Activated naive CD8-positive, alpha-beta T cell treated with anti-CD3 and anti-CD28 coated beads, Interleukin-2, amount 10 ng/mL, durations not matched to agents 7 days and 5 days (primary cell): ENCODE measurements at places on chromosomes 6 and 20. TPM values are rescaled to one million over a fixed set of nuclear protein-coding genes. Genes with fewer than 3 reads are reported as not detected.

Gene OLIG3
- not detected for total RNA-seq

Gene TRAPPC3L
- not detected for total RNA-seq

Gene CPXM1
- 0.31 TPM for total RNA-seq

Gene OR2H2
- not detected for total RNA-seq

Gene BANF2
- total RNA-seq = not detected

Gene DUSP15
- total RNA-seq = not detected

Gene PHACTR1
- 0.79 TPM for total RNA-seq

GRCh38 chr20:6651016-6651415 is 116.5 kb upstream of the BMP2 start:
- H3K4me3 ChIP-seq = no peak overlapping the region
- no peaks in the 10 kb centered on the region for H3K36me3 ChIP-seq
- no peak for DNase-seq
- H3K27ac ChIP-seq = no peak overlapping the region
- H3K27me3 ChIP-seq = no peaks in the 10 kb centered on the region
- H3K4me1 ChIP-seq = no peaks in the 10 kb centered on the region

- H3K36me3 ChIP-seq = no peaks in the 10 kb centered on the region
- H3K4me3 ChIP-seq = no peak overlapping the region
- no peak overlapping the region for H3K27ac ChIP-seq
- DNase-seq = no peak
- peaks cover 2% of the 10 kb centered on the region for H3K27me3 ChIP-seq
Observed at GRCh38 chr6:1635305-1636010, 25.7 kb downstream of the FOXC1 start.

GRCh38 chr20:2473516-2473915 is 2.9 kb upstream of the SNRPB start:
- no peak for DNase-seq
- H3K27me3 ChIP-seq = no peaks in the 10 kb centered on the region
- peaks cover 15% of the 10 kb centered on the region for H3K4me1 ChIP-seq
- peaks cover 17% of the 10 kb centered on the region for H3K36me3 ChIP-seq
- H3K27ac ChIP-seq = no peak overlapping the region
- H3K4me3 ChIP-seq = no peak overlapping the region

DNA sequence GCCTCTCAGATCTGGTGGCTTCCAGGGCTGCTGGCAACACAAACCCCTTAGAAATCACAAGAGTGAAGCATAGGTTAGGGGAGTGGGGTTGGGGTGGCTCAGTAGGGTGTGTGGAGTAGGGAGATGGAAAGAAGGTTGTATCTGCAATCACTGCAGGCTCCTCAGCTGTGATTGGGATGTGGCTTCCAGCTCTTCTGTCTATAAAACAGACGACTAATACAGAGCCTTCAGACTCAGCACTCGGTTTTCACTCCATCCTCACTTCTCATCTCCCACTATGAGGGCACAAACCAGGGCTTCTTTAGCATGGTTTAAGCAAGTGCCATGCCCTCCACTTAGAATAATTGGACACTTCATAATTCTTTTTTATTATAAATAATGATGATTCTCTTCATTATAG is 46.4 kb upstream of the CAP2 start:
- no peaks in the 10 kb centered on the region for H3K4me1 ChIP-seq
- H3K27ac ChIP-seq = no peak overlapping the region
- H3K36me3 ChIP-seq = no peaks in the 10 kb centered on the region
- peaks cover 4% of the 10 kb centered on the region for H3K27me3 ChIP-seq
- H3K4me3 ChIP-seq = no peak overlapping the region

DNA sequence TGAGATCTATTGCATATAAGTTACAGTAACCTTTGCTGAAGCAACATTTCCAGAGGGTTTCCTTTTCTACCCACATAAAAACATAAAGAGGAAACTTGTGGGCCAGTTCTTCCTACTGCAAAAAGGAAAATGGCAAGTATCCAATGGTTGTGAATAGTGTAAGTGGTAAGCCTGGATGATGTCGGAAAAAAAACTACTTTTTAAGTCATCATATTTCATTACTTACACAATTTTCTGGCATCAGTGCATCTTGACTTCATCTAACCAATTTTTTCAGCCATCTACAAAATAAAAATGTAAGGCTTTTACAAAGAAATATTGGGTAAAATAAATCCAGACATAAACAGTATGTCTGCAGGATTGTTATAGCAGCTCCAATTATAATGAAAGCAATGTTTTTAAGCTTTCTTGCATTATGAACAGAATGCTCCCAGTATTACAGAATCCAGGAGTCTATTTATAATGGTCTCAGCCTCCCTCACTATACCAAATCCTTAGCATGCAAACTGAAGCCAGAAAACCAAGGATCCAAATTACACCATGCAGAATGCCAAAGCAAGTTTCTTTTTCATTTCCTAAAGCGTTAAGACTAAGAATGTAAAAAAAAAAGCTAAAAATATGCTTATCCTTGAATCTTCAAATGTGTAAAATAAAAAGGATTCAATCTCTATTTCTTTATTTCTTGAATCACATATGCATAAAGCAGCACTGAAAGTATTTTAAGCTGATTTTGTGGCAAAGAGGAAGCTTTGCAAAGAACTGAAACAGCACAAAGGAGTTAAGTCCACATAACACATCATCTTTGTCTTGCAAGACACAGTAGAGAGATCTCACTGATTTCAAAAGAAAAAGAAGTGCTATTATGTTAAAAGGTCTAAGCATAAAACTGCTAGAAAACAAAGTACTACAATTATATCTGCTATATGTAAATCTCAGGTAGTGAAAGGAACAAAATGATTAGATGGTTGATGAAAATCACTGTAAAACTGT is 126.8 kb upstream of the HMGCLL1 start:
- H3K4me3 ChIP-seq = no peak overlapping the region
- no peaks in the 10 kb centered on the region for H3K36me3 ChIP-seq
- no peak overlapping the region for H3K27ac ChIP-seq
- no peaks in the 10 kb centered on the region for H3K4me1 ChIP-seq
- DNase-seq = no peak

GRCh38 chr20:1804554-1804956 is 90.7 kb upstream of the SIRPA start:
- H3K27me3 ChIP-seq = peaks cover 50% of the 10 kb centered on the region
- peaks cover 8% of the 10 kb centered on the region for H3K4me1 ChIP-seq
- no peak overlapping the region for H3K4me3 ChIP-seq

- no peaks in the 10 kb centered on the region for H3K36me3 ChIP-seq
- H3K4me3 ChIP-seq = no peak overlapping the region
- peaks cover 9% of the 10 kb centered on the region for H3K27me3 ChIP-seq
- H3K4me1 ChIP-seq = no peaks in the 10 kb centered on the region
- no peak for DNase-seq
Observed at GRCh38 chr20:63138855-63139341, 77.0 kb downstream of the YTHDF1 start.

DNA sequence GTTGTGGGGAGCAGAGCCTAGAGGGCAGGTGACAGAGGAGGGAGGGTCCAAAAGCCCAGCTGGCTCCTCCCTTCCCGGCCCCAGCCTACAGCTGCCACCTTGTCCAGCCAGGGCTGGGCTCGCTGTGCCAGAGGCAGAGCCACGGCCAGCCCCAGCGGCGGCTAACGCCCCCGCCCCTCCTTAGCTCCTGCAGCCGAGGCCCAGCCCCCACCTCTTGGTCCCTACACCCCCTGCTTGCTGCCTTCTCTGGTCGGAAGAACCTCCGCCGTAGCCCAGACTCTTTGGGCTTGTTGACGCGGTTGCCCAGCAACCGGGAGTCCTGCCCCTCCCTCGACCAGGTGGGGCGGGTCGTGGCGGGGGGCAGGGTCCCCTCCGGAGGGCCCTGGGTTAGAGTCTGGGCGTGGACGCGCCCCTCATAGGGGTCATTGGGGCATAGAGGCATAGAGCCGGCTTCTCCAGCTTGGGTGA is 521 bp upstream of the LKAAEAR1 start:
- H3K36me3 ChIP-seq = no peaks in the 10 kb centered on the region
- H3K4me3 ChIP-seq = peak overlapping the region; percentile 85
- no peak overlapping the region for H3K27ac ChIP-seq
- DNase-seq = no peak
- peaks cover 28% of the 10 kb centered on the region for H3K4me1 ChIP-seq

- H3K27me3 ChIP-seq = no peaks in the 10 kb centered on the region
- H3K4me1 ChIP-seq = no peaks in the 10 kb centered on the region
- no peaks in the 10 kb centered on the region for H3K36me3 ChIP-seq
- DNase-seq = no peak
- no peak overlapping the region for H3K27ac ChIP-seq
Observed at GRCh38 chr6:66623050-66623449, 916.0 kb upstream of the EYS start.

DNA sequence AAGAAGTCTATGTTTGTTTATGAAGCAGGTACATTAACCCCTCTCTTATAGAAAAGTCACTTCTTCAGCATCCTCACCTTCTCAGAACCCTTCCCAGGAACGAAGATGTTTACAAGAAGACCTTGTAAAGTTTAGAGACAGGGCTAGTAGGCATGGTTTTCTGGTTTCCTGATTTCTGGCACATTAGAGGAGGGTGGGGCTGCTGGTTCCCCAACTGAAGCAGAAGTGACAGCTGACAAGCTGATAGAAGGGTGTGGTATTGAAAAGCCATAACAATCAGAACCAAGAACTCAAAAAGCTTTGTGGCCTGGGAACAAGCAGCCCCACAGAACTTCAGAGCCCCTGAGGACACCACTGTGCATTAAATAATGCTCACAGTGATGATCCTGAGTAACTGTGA is 91.2 kb downstream of the RTN4IP1 start:
- H3K36me3 ChIP-seq = peaks cover 41% of the 10 kb centered on the region
- DNase-seq = no peak
- no peak overlapping the region for H3K4me3 ChIP-seq
- H3K27me3 ChIP-seq = no peaks in the 10 kb centered on the region
- peaks cover 30% of the 10 kb centered on the region for H3K4me1 ChIP-seq
- H3K27ac ChIP-seq = no peak overlapping the region

- DNase-seq = no peak
- no peaks in the 10 kb centered on the region for H3K27me3 ChIP-seq
- H3K4me1 ChIP-seq = no peaks in the 10 kb centered on the region
- H3K4me3 ChIP-seq = no peak overlapping the region
- H3K27ac ChIP-seq = no peak overlapping the region
Observed at GRCh38 chr20:57943291-57943690, 233.5 kb upstream of the PMEPA1 start.

DNA sequence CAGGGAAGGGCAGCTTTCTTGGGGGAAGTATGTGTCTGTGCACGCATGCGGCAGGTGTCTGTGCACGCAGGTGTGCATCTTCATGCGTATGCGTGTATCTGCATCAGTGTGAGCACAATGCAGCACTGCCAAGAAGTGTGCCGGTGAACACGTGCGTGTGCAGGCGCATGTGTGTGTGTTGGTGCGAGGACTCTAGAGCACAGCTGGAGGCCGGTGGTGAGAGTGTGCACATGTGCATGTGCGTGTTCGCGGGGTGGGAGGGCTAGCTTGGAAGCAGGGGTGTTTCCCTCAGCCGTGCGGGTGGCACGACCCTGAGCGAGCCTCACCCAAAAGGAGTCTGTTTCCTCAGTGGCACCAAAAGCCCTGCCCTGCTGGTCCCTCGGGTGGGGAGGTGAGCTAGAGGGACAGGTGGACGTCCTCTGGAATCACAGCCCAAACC is 7.5 kb downstream of the SLC17A9 start:
- H3K36me3 ChIP-seq = peaks cover 5% of the 10 kb centered on the region
- H3K4me3 ChIP-seq = no peak overlapping the region
- H3K27me3 ChIP-seq = no peaks in the 10 kb centered on the region
- peak overlapping the region; percentile 13 for H3K27ac ChIP-seq
- no peak for DNase-seq

DNA sequence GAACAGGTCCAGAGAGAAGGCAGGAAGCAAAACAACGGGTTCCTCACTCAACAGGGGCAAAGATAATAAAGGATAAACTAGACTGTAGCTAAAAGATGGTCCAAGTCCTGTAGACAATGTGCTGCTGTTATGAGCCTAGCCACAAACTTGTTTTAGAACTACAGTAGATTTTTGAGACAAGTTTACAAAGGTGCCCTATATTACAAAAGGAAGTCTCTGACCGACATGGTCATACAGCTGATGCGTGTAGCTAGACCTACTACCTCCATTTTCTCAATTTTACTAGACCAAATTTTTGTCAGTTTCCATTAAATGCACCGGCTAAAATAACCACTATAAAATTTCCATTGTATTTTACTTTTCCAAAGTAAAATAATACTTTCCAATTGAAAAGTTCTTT is 11.9 kb downstream of the FAM8A1 start:
- no peak overlapping the region for H3K27ac ChIP-seq
- peaks cover 13% of the 10 kb centered on the region for H3K36me3 ChIP-seq
- H3K27me3 ChIP-seq = no peaks in the 10 kb centered on the region
- peaks cover 2% of the 10 kb centered on the region for H3K4me1 ChIP-seq

- H3K4me3 ChIP-seq = no peak overlapping the region
- peaks cover 7% of the 10 kb centered on the region for H3K27me3 ChIP-seq
- H3K4me1 ChIP-seq = peaks cover 12% of the 10 kb centered on the region
- no peak for DNase-seq
- H3K27ac ChIP-seq = no peak overlapping the region
- H3K36me3 ChIP-seq = peaks cover 14% of the 10 kb centered on the region
Observed at GRCh38 chr6:25156123-25156522, 123.1 kb upstream of the CARMIL1 start.

- H3K4me3 ChIP-seq = no peak overlapping the region
- no peak overlapping the region for H3K27ac ChIP-seq
- no peak for DNase-seq
- peaks cover 2% of the 10 kb centered on the region for H3K27me3 ChIP-seq
- H3K4me1 ChIP-seq = no peaks in the 10 kb centered on the region
Observed at GRCh38 chr20:30594112-30594511, 663.4 kb upstream of the DEFB115 start.

- H3K4me3 ChIP-seq = no peak overlapping the region
- no peaks in the 10 kb centered on the region for H3K27me3 ChIP-seq
- no peaks in the 10 kb centered on the region for H3K36me3 ChIP-seq
- no peaks in the 10 kb centered on the region for H3K4me1 ChIP-seq
Observed at GRCh38 chr6:162200041-162200440, 527.5 kb downstream of the PRKN start.

DNA sequence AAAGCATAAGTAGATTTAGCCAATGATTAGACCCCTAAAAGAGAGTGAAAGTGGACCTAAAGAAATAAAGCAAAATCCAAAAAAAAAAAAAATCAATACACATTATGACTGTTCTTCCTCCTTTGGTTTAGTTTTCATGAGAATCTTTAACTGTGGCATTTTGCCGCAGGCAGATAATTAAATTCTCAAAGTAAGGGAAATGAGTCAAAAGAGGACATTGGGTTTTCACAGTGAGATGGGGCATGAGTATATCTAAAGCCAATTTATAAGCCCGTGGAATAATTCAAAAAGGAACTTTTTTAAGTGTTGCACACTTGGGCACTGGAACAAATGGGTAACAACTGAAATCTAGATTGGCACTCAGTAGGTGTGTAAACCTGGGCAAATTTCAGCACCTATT is 230.3 kb downstream of the PKHD1 start:
- H3K4me1 ChIP-seq = no peaks in the 10 kb centered on the region
- no peaks in the 10 kb centered on the region for H3K27me3 ChIP-seq
- DNase-seq = no peak
- no peaks in the 10 kb centered on the region for H3K36me3 ChIP-seq
- H3K4me3 ChIP-seq = no peak overlapping the region

DNA sequence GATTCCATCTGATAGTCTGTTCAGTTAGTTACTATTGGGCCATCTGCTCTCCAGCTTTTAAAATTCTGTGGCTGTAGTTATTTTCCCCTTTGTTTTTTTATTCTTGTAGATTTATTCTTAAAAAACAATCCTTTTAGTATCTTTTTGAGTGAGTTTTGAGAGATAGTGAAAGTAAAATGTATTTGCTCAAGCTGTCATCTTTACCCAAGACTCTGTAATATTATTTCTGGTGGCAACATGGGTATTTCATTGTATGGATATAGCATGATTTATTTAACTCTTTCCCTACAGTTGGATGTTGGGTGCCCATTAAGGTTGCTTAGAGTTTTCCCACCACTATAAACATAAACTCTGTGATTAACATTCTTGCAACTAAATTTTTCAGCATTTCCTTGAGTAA is 24.6 kb downstream of the STK4 start:
- peak overlapping the region; percentile 77 for H3K4me3 ChIP-seq
- no peaks in the 10 kb centered on the region for H3K27me3 ChIP-seq
